ENCODE measurements at places on chromosomes 4 and X.

- no peak for DNase-seq
Measured at GRCh38 chrX:68945603-68946228, 116.9 kb downstream of the EFNB1 start.

- DNase-seq, result no peak
Measured at GRCh38 chrX:23819385-23820234, 36.6 kb downstream of the SAT1 start.

DNA sequence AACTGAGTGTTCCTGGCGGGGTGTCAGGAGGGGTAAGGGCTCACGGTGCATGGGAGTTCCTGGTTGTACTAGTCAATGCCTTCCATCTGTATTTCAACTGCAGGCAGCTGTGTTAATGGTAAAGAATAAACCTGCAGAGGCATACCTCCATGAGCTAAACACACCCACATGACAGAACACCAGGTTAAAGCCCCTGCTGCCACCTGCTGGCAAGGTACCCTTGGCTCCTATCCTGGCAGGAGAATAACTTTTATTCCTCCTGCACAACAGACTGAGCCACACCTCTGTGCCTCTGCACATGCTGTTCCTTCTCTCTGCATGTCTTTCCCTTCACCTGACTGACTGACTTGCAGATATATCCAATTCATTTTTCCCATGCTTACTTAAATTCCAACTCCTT is 11.1 kb downstream of the ITIH6 start:
- no peak for DNase-seq

DNA sequence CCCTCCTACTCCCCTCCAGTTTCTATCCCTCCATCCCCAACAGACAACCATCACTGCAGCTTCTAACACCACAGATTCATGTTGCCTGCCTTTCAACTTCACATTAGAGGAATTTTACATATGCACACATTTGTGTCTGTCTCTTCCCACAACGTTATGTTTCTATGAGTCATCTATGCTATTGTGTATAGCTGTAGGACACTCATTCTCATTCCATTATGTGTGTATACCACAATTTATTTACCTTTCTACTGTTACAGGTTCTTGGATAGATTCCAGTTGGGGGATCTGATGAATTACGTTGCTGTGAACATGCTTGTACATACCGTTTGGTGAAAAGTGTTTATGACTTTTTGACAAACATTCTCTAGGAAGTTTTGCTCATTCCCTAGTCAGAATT is 58.8 kb upstream of the TRPC3 start:
- DNase-seq, result no peak

DNA sequence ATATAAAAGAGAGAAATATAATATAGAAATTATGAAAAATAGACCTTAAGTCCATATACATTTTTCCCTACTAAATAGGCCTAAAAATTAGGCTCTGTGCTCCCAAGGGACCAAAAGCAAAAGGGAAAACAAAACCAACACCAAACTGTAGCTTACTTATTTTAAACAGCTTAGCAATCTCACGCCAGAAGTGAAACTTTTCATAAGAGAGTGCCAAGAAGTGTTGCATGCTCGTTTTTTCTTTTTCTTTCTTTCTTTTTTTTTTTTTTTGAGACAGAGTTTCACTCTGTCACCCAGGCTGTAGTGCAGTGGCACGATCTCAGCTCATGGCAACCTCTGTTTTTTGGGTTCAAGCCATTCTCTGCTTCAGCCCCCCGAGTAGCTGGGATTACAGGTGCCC is 250.4 kb downstream of the TMA16 start:
- no peak for DNase-seq

DNA sequence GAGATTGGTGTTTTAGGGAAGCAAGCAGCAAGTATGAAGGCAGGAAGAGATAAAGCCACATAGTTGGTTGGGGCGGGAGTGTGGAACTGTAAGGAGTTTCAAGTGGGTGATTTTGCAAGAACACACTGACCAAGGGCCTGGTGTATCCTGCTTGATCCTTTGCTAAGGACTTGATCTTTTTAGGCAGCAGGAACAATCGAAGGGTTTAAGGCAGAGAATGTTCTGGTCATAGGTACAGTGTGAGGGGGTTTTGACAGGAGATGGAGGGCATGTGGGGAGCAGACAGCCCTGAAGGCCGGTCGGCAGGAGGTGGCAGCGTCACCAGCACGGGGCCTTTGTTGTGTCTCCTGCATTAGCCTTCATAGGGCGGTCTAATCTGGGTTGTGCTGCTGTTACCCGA is 54.7 kb downstream of the FAM193A start:
- no peak for DNase-seq

GRCh38 chrX:805103-805670 is 174.6 kb downstream of the SHOX start:
- no peak for DNase-seq

GRCh38 chr4:158213466-158213865 is 3.2 kb downstream of the TMEM144 start:
- DNase-seq, result no peak

DNA sequence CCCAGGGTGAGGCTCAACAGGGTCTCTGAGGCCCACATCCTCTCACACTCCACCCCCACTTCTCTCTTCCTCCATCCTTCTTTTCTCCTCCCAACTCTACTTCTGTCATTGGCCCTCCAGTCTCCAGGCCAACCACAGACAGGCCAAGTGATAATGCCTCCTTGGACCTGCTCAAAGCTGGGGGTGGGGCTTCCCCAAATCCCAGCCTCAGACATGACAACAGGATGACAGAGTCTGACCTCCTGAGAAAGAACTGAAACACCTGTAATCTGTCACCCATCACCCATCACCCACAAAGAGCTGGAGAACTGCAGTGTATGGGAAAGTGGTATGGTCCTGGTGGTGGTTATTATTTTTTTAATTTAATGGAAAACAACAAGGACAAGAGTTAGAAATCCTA is 72.6 kb downstream of the SH3KBP1 start:
- DNase-seq, result no peak

- DNase-seq, result no peak
Measured at GRCh38 chr4:144711700-144712456, 65.9 kb downstream of the HHIP start.

DNA sequence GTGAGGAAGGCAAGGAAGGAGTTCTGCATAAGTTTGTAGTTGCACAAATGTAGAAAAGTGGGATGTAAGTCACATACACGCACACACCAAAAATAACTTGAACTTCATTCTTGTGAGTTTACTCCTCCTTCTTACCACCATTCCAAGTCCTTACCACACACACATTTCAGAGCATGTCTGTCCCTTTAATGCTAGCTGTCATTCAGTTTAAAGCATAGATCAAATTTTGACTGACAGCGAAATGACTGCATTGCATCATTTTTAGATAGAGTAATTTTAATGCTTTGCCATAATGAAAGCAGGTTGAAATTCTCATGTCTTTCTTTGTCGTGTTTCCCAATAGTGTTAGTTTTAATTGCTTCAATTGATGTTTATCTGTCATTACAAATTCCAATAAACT is 629.6 kb upstream of the HTR2C start:
- DNase-seq, result no peak

GRCh38 chr4:100366213-100366612 is 151.6 kb downstream of the EMCN start:
- no peak for DNase-seq

- no peak for DNase-seq
Measured at GRCh38 chr4:61996943-61997342, 796.8 kb downstream of the ADGRL3 start.

GRCh38 chr4:153577053-153577452 is 107.0 kb upstream of the TLR2 start:
- DNase-seq, result no peak

- peak; percentile 48 for DNase-seq
Measured at GRCh38 chr4:52983563-52984303, 121.6 kb downstream of the RASL11B start.

DNA sequence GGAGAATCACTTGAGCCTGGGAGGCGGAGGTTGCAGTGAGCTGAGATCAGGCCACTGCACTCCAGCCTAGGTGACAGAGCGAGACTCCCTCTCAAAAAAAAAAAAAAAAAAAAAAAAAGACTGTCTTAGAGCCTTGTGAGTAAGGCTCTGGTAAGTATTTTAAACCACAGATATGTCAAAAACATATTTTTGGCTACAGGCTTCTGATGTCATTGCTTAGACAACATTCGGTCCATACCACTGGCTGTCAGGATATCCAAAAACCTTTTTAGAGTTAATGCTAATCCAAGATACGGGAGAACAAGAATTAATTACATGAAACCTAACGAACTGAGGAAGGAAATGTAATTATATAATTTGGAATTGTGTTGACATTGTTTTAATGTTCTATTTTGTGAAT is 999.5 kb upstream of the PABPC4L start:
- no peak for DNase-seq

GRCh38 chr4:165761963-165762362 is 111.1 kb upstream of the TLL1 start:
- no peak for DNase-seq

DNA sequence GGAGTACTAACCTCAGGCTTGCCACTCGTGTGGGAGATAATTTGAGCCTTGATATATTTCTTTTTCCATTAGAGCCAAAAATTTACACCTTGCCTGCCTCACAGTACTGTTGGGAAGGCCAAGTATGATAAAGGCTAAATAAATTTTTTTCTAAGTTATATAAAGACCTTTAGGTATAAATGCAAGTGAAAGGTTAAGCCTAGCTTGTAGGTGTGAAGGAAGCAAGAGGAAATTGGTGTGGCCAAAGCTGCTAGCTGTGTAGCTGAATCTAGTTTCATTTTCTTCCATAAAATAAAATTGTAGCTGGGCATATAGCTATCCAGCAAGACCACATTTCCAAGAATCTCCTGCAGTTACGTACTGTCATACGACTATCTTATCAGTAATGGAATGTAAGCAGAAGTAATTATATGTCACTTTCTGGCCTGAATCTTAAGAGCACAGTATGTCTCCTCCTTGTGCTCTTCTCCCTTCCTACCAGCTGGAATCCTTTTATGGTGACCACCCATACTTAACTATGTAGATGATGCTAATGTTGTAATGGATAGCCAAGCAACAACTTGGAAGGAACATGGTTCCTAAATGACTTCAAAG is 14.3 kb upstream of the GABRE start:
- DNase-seq, result no peak

DNA sequence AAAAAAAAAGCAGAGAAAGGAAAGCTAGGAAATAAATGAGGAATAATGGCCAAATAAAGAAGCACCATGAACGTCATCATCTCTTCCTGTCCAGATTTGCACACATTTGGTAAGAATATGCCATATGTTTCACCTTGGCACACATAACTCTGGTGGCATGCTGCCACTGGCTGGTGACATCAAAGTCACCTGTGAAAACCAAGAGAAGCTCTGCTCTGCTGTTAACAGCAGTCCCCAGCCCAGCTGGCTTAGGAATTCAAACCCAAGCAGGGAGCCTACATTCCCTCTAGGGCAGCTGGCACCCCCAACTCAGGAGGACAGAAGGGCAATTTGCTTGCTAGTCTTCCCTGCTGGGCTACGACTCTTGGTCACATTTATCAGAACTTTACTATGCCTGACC is 77.6 kb downstream of the RASL11B start:
- DNase-seq, result no peak

GRCh38 chr4:23769406-23769805 is 120.4 kb downstream of the PPARGC1A start:
- DNase-seq, result no peak

- no peak for DNase-seq
Measured at GRCh38 chr4:148852092-148852699, 410.0 kb upstream of the NR3C2 start.
